ENCODE measurements at places on chromosomes 4 and X.

- no peak for DNase-seq
These were observed 104.4 kb upstream of the RAB40AL start for GRCh38 chrX:102832661-102833060.

DNA sequence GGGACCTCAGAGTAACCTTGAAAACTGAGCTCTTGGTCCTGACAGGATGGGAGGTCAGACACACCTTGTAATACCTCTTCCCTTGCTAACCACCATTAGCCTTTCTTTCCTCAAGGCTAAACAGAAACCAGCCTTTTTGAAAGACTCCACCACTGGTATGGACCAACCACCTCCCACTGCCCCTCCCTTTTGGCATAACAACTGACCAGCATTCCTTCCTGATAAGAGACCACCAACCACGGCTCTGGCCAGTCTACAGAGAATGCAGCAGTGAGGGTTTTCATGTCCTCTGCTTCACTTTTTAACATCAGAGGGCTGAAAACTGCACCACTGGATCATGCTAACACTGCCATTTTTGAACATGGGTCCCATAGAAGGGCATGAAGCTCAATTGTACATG is 100.2 kb upstream of the MID1IP1 start:
- no peak for DNase-seq

GRCh38 chrX:40410859-40411258 is 169.9 kb upstream of the ATP6AP2 start:
- DNase-seq, result no peak

- no peak for DNase-seq
These were observed 36.7 kb upstream of the SORCS2 start for GRCh38 chr4:7155590-7156071.

GRCh38 chr4:106414366-106414765 is 45.8 kb upstream of the GIMD1 start:
- DNase-seq, result no peak

DNA sequence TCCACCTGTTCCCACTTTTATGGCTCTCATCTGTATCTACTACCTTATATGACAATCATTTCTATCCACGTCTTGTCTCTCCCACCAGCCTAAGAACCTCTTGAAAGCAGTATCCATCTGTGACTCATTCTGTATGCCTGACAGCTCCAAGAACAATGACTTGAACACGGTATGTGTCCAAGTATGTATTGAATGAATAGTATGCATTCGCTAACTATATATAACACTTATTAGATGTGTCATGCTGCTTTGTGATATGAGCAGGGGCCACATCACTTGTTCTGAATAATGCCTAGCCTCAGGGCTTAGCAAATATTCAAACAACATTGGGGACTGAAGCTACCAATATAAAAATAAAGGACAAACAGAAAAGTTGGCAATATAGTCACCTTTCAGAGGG is 4.9 kb downstream of the OPHN1 start:
- DNase-seq, result no peak

GRCh38 chr4:176805155-176805554 is 12.4 kb upstream of the VEGFC start:
- DNase-seq, result no peak

DNA sequence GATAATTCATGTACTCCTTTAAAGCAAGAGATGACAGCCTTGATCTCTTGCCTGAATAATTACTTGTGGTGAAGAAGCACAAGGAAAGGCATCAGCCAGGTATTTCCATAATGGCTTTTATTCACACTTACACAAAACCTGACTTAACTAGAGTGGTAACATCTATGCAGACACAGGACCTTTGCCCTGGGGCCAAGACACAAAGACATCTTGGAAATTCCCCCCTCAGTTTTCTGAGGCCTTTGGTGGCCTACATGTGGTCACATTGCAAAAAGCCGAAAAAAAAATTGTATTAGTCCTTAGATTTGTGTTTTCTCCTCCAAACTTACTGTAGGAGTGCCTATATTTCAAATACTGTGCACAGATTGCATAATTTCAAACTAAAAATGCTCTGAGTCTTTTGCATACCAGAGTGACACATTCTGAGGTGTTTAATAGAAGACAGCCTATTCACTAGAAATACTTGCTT is 172.4 kb downstream of the PDGFC start:
- DNase-seq, result no peak

- DNase-seq, result no peak
These were observed 495.6 kb downstream of the BCOR start for GRCh38 chrX:39602195-39602594.

DNA sequence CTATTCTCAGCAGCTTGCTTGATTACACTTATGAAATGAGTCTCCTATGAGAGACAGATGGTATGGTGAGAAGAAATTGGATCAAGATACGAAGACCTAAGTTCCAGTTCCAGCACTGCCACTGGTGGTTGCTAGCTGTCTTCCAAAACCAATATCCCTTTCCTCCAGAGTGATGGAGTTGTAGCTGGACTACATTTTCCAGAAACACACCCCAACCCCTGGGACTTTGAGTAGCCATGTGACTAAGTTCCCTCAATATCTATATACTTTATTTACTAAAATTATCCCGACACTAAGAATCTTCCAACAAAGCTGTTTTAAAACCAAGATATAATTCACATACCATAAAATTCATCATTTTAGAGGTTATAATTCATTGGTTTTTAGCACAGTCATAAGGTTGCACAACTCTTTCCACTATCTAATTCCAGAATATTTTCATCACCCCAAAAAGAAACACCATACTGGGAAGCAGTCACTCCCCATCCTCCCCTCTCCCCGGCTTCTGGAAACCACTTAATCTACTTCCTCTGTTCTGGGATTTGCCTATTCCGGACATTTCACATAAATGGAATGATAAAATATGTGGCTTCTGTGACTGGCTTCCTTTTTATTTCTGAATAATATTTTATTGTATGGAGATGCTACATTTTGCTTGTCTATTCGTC is 118.0 kb downstream of the MANBA start:
- no peak for DNase-seq

DNA sequence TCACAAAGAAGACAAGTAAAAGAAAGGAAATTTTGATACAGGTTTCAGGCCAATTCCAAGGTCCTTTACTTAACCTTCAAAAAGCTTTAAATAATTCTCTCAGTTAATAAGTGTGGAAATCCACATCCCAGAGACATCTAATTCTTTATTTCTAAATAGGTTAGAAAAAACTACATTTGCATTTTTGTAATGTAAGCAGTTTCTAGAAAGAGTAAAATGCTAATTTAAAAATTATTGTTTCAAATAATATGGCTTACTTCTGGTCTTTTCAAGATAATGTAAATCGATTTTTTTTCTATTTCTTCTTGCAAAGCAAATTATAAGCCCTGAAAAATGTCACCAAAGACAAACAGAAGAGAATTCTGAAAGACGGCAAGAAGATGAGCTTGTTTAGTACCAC is 180.4 kb upstream of the HHIP start:
- DNase-seq, result no peak

- DNase-seq, result no peak
These were observed 91.5 kb upstream of the ZNF827 start for GRCh38 chr4:146029939-146030710.

DNA sequence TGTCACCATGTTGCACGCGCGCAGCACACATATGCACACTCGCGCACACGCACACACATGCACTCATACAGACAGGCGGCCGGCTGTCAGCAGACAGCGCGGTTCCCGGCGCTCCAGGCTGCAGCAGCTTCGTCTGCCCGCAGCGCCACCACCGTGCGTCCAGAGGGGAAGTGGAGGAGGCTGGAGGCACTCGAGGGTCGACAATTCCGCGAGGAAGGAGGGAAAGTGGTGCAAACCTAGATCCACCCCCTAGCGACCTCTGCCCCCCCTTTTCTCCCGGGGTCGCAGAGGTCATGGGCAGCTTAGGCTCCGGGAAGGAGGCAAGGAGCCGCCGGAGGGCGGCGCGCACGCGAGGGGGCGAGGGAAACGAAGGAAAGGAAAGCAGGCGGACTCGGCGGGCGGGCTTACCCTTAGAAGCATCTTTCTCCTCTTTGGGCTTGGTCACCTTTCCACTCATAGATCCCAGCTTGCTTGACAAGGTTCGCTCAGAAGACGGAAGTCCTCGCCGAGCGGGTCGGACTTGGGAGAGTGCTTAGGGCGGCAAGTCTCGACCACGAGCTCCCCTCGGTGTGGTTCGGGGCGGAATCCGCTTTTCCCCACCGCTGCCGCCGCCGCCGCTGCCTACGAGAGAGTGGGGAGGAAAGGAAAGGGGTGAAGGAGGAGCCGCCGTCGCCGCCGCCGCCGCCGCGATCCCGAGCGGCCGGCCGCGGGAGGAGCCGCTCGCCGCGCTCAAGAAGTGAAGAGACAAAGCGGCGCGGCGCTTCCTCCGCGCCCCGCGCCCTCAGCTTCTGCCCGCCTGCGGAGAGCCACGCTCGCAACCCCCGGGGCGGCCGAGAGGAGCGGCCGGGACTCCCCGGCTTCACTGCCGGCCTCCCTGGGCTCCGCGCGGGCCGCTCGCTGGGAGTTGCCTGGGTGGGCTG is 326.6 kb upstream of the F9 start:
- DNase-seq, result no peak

DNA sequence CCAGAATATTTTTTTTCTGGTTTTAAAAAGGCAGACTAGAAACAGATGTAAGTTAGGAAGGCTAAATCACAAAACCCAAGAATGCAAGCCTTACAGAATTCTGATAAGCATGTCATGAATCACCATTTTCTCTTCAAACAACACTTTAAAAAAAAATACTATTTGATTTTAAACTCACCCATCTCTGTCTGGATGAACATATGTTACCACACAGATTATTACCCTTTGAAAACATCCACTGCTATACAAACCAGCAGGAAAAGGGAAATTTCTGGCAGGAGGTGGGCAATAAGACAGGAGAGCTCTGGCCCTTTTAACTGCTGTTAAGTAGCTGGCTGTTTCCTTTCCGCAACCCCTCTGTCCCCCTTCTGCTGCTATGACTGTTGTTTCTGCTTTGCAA is 317.7 kb upstream of the NOCT start:
- no peak for DNase-seq

DNA sequence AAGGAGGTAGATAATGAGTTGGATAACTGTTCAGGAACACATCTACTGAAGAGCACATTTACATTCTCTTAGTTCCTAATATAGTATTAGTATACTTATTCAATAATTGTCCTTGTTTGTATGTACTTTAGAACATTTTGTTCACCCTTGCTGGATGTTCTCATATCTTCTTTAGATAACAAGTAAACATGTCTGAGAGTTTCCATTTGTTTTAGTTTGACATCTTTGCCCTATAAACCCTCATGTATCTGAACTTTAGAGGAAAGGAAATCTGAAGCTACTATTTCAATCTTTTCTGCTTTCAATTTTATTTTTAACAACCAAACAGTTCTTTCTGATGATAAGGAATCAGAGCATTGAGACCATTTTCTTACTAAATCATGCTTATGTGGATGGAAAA is 518.6 kb downstream of the RPA4 start:
- DNase-seq, result no peak

DNA sequence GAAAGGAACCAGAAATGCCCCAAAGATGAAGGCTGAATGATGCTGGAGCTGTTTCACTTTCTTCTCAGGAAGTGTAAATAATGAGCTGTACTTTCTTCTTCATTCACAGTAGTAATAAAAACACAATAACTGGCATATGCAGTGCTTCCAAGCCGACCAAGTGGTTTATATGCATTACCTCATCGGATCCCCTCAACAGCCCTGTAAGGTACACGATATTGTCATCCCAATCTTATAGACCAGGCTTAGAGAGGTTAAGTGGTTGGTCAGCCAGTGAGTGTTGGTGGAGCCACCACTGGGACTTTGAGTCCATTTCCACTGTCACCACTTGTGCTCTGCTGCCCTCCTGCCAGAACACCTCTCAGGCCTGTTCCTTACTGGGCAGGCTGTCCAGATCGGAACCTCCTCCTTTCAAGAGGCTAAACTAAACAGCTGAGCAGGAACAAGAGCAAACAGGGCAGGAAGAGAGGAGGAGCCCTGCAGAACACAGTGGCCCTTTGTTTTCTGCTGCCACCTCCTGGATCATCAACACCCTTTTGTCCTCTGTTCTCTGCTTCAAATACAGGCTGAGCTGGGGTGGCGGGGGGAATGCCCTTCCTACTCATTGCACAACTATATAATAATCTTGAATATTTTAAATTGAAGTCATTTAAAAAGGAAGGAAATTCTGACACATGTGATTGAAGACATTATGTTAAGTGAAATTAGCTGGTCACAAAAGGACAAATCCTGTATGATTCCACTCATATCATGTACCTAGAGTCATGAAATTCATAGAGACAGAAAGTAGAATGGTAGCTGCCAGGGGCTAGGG is 112.5 kb upstream of the ATP6AP2 start:
- DNase-seq, result no peak

GRCh38 chrX:131081772-131082740 is 23.9 kb downstream of the ARHGAP36 start:
- no peak for DNase-seq

- DNase-seq, result no peak
These were observed 11.9 kb upstream of the ASIC5 start for GRCh38 chr4:155877971-155878370.

- no peak for DNase-seq
These were observed 204.3 kb downstream of the TRAM1L1 start for GRCh38 chr4:116881077-116881476.

- DNase-seq, result no peak
These were observed at the start of gene RBM47 for GRCh38 chr4:40629401-40630334. Gene RBM47, minus strand, starts transcription at chr4:40629864. Its CDS starts 190,971 bp downstream, at chr4:40438893.

DNA sequence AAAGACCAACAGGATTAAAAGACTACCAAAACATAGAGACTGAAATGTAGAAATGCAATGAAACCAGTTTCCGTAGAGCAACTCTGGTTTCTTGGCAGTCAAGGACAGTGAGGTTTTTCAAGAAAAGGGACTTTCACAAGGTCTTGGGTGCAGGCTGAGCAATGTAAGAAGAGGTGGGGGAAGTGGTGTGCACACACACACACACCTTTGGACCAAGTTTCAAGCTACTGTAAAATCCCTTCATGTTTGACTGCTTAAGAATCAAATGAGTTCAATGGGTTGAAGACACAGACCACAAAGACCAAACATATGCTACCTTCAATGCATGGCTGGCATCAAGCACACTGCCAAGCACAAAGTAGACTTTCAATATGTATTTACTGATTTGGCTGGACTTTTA is 17.8 kb upstream of the MCF2 start:
- no peak for DNase-seq

- DNase-seq, result no peak
These were observed 36.4 kb downstream of the CCDC149 start for GRCh38 chr4:24876431-24876830.

GRCh38 chrX:6383917-6384316 is 151.0 kb downstream of the VCX3A start:
- DNase-seq, result peak; percentile 14

DNA sequence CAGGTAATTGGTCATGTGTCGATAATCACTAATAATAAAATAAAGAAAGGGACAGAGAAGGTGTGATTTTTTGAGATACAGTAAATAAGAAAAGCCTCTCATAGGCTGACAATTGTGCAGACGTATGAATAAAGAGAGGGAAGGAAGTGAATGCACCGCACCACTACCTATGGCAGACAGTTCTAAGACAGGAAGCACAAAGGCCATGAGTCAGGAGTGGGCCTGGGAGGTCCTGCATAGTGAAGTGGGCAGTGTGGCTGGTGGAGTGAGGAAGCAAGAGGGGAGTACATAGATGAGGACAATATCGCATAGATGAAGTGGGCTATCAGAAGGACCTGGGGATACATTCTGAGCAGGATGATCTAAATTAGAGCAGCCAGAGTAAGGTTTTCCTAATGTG is 75.6 kb downstream of the BMP3 start:
- no peak for DNase-seq
